ENCODE measurements at places on chromosomes 2 and 18. TPM values are rescaled to one million over a fixed set of nuclear protein-coding genes. Genes with fewer than 3 reads are reported as not detected.
A peak's percentile ranks its signal among the peaks of the same experiment; 100 is the strongest.

GRCh38 chr2:144999071-144999875, 479.4 kb upstream of the ZEB2 start:
- DNase-seq, result no peak

DNA sequence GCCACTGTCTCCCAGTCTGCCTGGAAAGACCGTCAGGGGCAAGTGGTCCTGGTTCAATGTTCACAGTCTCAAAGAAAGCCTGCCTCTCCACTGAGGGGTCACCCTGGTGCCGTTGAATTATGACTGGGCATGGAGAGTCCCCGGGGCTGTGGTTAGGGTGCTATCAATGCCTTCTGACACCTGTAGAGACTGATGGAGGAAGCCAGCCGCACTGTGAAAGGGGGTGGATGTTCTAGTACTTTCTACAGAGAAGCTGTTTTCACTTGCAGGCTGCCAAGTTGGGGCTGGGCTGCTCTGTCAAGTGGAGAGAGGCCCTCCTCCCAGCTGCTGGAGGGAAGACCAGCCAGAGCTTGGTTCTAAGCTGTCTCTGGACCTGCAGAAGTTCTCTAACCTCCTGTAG, 80.5 kb downstream of the BCL2L11 start:
- DNase-seq, result no peak

GRCh38 chr2:207483066-207483465, 46.7 kb upstream of the CREB1 start:
- DNase-seq, result no peak

PLEKHA3 gene
- total RNA-seq, result 3.6 TPM

DNA sequence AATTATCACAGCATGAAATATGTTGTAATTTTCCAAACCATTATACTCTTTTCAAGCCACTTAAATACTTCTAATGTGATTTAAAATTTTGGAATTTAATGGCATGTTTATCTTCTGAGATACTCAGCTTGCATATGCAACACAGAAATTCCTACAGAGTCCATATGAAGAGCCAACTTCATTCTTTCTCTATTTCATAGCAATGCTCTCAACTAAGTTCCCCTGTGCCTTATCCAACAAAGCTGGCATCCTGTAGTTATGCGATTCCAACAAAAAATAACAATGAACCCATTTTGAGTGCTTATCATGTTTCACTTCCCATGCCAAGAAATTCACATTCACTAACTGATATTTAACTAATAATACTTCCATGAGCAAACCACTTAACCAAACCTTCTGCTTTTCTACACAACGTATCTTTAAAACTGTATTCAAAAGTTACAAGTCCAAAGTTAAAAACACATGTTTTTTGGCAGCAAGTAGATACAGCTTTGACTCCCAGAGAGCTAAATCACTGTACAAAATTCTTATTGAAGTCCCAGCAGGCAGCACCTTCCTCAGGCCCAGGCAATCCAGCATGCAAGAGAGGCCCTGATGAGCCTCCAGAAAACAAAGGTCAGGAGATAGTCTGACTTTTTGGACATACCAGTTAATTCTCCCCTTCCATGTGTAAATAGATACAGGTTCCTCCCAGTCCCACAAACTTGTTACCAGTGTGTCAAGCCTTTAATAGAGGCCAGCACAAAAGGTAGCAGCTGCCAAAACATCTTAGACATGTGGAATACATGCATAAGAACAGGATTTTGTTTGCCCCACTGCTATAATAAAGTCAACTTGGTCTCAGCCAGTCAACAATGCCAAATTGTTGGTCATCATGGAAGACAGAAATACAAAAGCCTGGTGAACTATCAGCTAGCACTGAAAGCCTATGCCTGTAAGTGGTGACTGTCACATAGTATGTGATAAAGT, 113.1 kb upstream of the WDR75 start:
- no peak for DNase-seq

CMPK2 gene
- total RNA-seq, result 0.69 TPM

CROCC2 gene
- total RNA-seq, result not detected

DNA sequence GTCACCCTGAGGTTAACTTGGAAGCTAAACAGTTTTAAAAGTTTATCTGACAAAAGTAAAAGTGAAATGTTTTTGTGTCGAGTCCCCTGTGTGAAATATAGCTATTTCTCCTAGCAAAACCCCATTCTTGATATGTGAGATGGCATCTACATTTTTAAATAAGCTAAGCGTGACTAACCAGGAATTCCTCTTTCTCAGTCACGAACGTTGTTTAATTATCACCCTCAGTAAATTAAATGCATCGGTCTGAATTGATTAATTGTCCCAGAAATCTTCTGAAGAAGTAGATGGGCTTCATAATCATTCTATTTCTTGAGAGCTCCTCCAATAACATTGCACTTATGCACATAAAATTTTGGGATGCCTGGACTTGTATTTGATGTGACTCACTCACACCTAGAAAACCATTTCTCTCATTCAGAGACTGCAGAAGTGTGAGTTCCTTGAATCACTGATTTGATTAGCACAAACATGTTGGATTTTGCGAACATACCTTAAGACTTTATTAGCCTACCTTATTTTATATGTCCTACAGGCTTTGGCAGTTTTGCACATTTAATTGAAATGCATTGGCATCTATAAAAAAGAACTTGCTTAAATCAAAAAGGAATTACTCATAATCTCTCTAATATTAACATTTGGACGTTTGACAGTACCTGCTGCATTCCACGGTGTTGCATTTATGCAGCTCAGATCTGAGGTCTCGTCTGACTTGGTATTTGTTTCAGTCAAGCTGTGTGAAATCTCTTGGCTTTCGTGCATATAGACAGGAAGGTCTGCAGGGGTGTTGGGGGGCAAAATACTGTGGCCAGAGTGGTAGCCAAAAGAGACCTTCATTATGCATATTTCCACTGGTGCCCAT, 475.2 kb downstream of the EPHA4 start:
- DNase-seq, result no peak

DNA sequence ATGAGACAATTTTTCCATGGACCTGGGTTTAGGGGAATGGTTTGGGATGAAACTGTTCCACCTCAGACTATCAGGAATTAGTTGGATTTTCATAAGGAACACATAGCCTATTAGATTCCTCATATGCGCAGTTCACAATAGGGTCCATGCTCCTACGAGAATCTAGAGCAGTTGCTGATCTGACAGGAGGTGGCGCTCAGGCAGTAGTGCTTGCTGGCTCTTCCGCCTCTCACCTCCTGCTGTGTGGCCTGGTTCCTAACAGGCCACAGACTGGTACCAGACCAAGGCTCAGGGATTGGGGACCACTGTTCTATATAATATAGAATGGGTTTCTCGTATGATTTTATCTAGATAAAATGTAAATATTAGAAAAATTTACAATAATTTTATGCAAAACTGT, 338.7 kb downstream of the CPS1 start:
- peak; percentile 2 for DNase-seq

GRCh38 chr2:120731175-120731574, 4.5 kb upstream of the GLI2 start:
- peak; percentile 2 for DNase-seq

DNA sequence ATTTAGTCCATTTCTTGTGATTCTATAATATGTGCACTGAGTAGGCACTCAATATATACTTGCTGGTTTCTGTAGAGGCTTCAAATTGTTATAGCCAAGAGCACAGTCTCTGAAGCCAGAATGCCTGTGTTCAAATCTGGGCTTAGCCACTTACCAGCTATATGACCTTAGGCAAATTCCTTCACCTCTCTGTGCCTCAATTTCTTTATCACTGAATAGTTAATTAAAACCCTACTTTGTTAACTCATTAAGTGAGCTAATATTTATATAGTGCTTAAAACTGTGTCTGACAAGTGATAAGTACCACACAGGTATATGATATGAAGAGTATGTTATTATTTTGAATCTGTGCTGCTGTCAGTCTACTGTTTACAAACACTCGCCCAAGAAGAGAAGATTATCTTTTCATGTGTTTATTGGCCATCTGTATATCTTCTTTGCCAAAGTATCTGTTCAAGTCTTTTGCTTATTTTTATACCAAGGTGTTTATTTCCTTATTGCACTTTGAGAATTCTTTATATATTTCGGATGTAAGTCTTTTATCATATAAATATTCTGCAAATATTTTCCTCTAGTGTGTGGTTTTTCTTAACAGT, 1.3 kb upstream of the RIT2 start:
- DNase-seq, result no peak

GRCh38 chr18:22185273-22185672, 15.9 kb downstream of the GATA6 start:
- DNase-seq, result peak; percentile 54

GRCh38 chr2:226802573-226802972, 3.0 kb upstream of the IRS1 start:
- peak; percentile 54 for DNase-seq

DNA sequence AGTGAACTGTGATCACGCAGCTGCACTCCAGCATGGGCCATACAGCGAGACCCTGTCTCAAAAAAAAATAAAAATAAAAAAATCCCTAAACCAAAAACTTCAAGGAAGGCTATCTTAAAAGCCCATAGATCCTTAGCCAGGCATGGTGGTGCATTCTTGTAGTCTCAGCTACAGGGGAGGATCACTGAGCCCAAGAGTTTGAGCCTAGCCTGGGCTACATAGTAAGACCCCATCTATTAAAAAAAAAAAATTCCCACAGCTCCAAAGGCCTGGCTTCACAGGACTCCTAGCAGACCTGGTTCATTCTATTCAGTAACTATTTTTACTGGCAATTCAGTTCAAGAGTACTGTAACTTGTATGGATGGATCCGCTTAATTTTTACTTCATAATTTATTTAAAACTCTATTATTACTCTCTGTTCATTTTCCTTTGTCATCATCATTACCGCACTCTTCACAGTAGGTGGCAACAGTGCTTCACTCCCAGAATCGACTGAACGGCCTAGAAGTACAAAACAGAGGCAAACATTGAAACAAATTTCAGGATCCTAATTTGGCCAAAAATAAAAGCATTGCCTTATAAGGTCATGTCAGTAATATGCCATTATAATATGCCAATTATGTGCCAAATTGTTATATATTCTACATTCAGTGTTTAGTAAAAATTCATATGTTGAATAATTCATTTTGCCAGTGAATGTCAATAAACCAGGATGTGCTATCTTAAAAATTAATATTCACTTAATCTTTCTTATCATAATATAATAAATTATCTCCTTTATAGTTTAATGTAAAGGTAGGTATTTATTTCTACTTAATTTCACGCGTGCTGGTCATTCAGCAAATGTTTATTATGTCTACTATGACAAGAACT, 14.3 kb upstream of the STAM2 start:
- DNase-seq, result no peak

DNA sequence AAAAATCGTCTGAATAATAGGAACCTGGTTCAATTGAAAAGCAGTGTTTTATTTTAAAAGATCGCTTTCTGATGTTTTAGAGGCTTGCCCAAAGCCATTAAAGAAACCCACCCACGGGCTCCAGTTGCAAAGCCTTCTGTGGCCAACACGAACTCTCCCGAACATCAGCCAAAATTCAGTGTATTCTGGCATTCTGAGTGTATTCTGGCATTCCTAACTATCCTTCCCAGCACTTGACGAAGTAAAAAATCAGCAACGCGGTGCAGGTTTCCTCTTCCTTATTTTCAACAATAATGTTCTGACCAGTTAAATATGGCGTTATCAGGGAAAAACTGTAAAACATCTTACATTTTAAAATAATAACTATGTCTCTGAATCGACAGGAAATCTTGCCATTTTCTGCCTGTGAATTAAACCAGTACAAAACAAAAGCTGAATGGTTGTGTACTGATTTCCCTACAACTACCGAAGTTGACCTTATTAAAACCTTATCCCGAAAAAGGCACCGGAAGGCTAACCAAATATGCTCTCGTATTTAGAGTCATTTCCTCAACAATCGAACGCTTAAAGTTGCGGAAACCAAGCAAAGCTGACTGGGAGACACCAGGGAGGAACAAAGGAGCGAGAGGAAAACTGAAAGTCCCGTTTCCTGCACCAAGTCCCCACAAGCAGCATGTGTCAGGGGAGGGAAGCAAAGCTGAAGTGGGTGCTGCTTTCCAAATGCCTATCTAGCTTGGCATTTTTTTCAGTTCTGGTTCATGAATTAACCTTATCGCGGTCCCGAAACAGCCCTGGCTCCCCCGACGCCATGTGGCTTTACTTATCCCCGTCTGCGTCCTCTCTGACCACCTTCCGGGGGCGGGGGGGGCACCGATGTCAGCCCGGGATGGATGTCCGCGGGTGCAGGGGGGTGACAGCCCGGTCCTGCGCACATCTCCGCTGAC, 44.3 kb downstream of the ZNF516 start:
- DNase-seq, result peak; percentile 76

- no peak for DNase-seq
These were observed 35.1 kb downstream of the CD28 start for GRCh38 chr2:203741566-203741965.

GRCh38 chr2:234913208-234913626, 38.6 kb upstream of the SH3BP4 start:
- DNase-seq, result no peak

- DNase-seq, result no peak
These were observed 665.9 kb downstream of the CBLN2 start for GRCh38 chr18:71878226-71878625.

ALLC gene
- not detected for total RNA-seq

DNA sequence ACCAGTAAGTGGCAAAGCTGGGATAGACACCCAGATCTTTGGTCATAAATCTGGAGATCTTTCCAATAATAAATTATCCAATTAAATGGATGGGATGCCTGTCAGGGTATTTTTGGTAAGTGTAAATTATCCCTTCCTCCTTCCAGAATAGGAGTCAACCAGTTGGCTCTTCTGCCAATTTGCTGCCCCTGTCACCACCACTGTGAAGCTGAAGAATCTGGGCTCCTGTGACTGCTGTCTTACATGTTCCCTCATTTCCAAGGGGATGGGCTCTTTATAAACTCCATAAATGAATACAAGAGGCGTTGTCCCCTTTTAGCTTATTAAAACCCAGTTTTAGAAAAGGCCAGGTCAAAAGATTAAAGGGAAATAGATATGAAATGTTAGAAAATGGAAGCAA, 17.8 kb upstream of the BMP10 start:
- no peak for DNase-seq

TEX261 gene
- total RNA-seq, result 13.5 TPM

GRCh38 chr18:45657357-45658335, 42.4 kb downstream of the SLC14A2 start:
- DNase-seq, result no peak

DNA sequence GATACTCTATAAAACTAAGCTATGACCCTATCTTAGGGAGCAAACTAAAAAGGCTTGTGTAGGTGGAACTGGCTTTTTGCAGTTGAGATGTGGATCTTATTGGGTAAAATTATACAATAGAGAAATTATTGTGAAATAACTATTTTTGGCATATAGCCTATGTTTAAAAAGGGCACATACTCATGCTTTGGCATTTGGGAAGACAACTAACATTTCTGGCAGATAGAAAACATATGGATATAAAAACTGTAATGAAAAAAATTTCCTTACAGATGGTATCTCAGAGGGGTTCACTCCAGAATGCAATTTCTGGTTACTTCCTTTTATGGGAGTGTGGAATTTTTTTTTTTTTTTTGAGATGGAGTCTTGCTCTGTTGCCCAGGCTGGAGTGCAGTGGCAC, 120.1 kb upstream of the CCDC195 start:
- DNase-seq, result no peak

DNA sequence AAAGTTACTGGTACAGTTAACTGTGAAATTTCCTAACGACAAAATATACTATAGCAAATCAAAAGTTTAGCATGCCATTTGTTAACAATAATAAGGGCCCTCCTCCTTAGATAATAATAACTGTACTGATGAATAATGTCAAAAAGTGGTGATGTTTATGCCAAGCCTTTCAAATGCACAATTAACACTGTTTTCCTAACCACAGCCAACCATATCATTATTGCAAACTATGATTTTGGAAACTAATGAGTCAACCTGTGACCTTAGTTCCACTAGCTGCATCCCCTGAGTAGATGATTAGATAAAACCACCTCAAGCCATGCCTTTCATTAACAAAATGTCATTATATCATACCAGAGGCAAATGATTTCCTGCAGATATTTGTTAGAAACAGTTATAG, 25.1 kb upstream of the GPR75 start:
- DNase-seq, result no peak

Measured in H7 (cell line).